ENCODE measurements at places on chromosomes 5 and 9.

DNA sequence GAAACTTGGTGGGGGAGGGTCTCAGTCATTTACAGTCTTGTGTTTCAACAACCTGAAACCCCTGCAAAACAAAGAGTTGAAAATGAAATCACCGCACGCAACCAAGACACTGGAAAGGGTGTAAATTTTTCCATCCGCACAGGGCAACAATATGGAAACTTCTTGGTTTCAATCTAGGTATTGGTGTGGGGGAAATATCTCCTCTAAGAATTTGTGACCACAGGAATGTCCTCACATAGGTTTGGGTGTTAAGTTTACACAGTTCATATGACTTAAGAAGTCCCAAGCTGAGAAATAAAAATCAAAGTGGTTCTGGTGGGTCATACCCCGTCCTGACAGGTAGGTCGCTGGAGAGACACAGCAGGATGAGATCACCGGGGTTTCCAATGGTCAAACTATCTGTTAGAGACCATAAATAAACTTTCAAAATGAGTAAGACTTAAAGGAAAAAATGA is 51.9 kb upstream of the PIP5K1B start:
- DNase-seq, result no peak
- H3K27ac ChIP-seq, result no peak overlapping the region
- H3K36me3 ChIP-seq, result no peaks in the 10 kb centered on the region
- H3K27me3 ChIP-seq, result no peaks in the 10 kb centered on the region
- no peak overlapping the region for H3K4me3 ChIP-seq

DNA sequence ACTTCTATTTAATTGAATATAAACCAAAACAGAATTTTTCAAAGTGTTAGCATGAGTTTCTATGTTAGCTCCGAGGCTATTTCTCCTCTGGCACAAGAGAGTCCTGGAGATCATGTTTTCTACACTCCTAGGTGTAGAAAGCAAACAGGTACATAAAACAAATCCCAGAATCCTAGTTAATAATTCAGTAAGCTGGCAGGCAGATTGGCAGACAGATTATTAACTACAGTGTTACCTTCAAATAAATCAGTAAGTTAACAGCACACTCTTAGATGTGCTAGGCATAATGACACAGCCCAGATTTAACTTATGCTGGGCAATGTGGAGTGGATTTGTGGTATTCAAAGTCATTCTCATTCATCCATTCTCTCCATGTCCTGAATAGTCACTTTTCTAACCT is 282.8 kb upstream of the RPS23 start:
- no peak for DNase-seq
- H3K36me3 ChIP-seq, result no peaks in the 10 kb centered on the region
- H3K27me3 ChIP-seq, result no peaks in the 10 kb centered on the region
- H3K27ac ChIP-seq, result no peak overlapping the region
- H3K4me1 ChIP-seq, result no peaks in the 10 kb centered on the region

- peak; percentile 5 for DNase-seq
- H3K27ac ChIP-seq, result no peak overlapping the region
- peaks cover 13% of the 10 kb centered on the region for H3K27me3 ChIP-seq
- H3K4me3 ChIP-seq, result peak overlapping the region; percentile 58
- peaks cover 17% of the 10 kb centered on the region for H3K4me1 ChIP-seq
Observed at GRCh38 chr9:97803167-97804058, 49.6 kb upstream of the FOXE1 start.

DNA sequence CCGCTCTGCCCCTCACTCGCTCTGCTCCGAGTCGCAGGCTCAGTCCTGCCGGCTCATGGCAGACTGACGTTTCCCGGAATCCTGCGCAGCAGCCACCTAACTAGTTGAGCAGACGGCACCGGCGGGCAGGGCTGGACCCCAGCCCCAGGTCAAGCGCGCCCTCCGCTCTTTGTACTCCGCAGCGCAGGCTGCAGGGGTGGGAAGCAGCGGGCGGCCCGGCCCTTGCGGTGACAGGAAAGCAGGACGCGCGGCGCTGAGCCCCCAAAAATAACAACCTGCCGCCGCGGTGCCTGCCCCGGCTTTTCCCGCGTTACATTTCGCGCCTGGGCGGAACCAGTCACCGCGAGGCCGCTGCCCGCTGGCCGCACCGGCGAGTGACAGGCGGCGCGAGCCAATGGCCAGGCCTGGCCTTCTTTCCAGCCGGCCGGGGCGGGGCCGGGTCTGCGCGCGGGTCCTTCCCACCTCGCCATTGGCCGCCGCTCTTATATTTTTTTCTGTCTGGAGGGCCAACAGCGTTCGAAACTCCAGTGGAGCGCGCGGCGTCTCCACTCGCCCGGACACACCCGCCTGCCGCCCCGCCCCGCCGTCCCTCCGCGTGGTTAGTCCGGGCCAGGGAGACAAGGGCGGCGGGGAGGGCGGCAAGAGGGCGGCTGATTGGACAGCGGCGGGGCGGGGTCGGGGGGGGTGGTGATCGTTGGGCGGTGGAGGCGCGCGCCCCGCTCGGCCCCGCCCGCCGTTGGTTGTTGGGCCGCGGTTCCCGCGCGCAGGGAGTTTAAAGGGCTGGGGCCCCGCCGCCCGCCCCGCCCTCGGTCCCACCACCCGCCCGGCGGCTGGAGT is at the start of gene ZNF367:
Gene ZNF367, minus strand, starts transcription at position 288 of the 837 bp plus-strand sequence. CDS start 338 bp downstream, outside the sequence.
- H3K4me3 ChIP-seq, result peak within 1 kb of the TSS; percentile 87
- H3K27ac ChIP-seq, result peak within 1 kb of the TSS; percentile 93
- H3K27me3 ChIP-seq, result no peaks in the 10 kb centered on the region
- no peaks in the 10 kb centered on the region for H3K36me3 ChIP-seq

- H3K27ac ChIP-seq, result no peak overlapping the region
- H3K4me3 ChIP-seq, result no peak overlapping the region
- H3K36me3 ChIP-seq, result no peaks in the 10 kb centered on the region
- no peak for DNase-seq
Observed at GRCh38 chr5:88845081-88845697, 37.8 kb downstream of the MEF2C start.

- no peak for DNase-seq
- no peak overlapping the region for H3K27ac ChIP-seq
Observed at GRCh38 chr5:116388564-116389258, 185.9 kb downstream of the SEMA6A start.

GRCh38 chr5:78809444-78809843 is 160.9 kb upstream of the LHFPL2 start:
- DNase-seq, result no peak
- no peak overlapping the region for H3K27ac ChIP-seq
- H3K27me3 ChIP-seq, result no peaks in the 10 kb centered on the region
- H3K4me1 ChIP-seq, result peaks cover 21% of the 10 kb centered on the region
- H3K4me3 ChIP-seq, result no peak overlapping the region

GRCh38 chr5:141877356-141878185 is 639 bp downstream of the PCDH1 start:
- H3K36me3 ChIP-seq, result no peaks in the 10 kb centered on the region
- H3K27ac ChIP-seq, result no peak overlapping the region
- peaks cover 24% of the 10 kb centered on the region for H3K4me1 ChIP-seq
- peaks cover 59% of the 10 kb centered on the region for H3K27me3 ChIP-seq
- peak overlapping the region; percentile 37 for H3K4me3 ChIP-seq

DNA sequence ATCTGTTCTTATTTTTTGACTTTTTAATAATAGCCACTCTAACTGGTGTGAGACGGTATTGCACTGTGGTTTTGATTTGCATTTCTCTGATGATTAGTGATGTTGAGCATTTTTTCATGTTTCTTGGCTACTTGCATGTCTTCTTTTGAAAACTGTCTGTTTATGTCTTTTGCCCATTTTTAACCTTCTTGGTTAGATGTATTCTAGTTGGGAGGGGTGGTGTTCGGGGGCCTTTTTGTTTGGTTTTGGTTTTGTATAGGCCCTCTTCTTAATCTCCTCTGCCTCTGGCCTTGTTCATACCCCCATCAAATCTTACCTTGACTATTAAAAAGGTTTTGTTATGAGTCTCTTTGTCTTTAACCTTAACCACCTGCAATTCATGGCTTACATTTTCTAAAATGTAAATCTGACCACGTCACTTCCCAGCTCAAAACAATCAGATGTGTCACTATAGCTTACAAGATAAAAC is 107.8 kb upstream of the NR4A3 start:
- no peaks in the 10 kb centered on the region for H3K27me3 ChIP-seq
- no peak overlapping the region for H3K27ac ChIP-seq
- H3K4me1 ChIP-seq, result no peaks in the 10 kb centered on the region
- H3K4me3 ChIP-seq, result no peak overlapping the region
- no peak for DNase-seq

GRCh38 chr5:63118221-63118620 is 539.6 kb downstream of the LRRC70 start:
- no peak overlapping the region for H3K4me3 ChIP-seq
- H3K4me1 ChIP-seq, result no peaks in the 10 kb centered on the region
- H3K27me3 ChIP-seq, result no peaks in the 10 kb centered on the region
- H3K36me3 ChIP-seq, result no peaks in the 10 kb centered on the region
- H3K27ac ChIP-seq, result no peak overlapping the region

Measured in astrocyte (in vitro differentiated cells and primary cell).